NCI-H2171 treated with DMSO at 0.1 percent for 48 hours (cell line): ENCODE measurements at places on chromosomes 6 and 20.

DNA sequence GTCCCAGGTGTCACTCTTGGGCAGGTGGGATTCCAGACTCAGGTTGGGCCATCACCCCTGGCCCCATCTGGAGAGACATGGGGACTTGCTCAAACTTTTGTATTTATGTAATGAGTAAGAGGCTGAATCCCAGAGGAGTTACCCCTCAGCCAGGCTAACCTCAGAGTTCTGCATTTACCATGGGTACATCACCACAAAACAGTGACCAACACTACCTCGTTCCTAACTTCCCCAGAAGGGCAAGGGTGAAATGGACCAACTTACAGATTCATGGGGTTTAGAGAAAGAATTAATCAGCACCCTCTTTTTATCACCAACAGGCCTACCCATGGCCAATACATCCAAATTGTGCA lies 259.9 kb upstream of the MARCKS start:
- no peak for DNase-seq

DNA sequence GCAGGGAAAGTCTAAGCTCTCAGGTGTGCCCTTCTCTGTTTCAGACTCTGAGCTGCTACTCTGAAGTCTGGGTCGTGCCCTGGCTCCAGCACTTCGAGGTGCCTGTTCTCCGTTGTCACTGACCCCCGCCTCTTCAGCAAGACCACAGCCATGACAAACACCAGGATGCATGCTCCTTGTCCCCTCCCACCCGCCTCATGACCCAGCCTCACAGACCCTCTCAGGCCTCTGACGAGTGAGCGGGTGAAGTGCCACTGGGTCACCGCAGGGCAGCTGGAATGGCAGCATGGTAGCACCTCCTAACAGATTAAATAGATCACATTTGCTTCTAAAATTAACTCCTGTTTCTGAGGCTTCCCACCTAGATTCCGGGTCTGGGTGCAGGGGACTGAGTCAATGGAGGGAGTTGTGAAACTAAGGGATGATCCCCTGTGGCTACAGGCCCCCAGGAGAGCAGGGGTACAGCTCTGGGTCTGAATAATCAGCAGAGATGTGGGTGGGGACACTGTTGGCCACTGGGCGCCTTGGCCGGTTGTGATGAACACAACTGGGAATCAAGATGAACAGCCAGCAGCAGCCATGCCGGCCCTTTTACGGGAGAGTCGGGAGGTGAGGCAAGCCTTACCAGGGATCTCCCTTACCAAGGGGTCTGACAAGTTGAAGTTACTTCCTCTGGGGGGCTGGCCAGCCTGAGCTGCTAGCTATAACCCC lies 10.7 kb downstream of the CST7 start:
- no peak for DNase-seq

GRCh38 chr6:151370509-151371078 lies 20.8 kb downstream of the ZBTB2 start:
- DNase-seq = no peak

DNA sequence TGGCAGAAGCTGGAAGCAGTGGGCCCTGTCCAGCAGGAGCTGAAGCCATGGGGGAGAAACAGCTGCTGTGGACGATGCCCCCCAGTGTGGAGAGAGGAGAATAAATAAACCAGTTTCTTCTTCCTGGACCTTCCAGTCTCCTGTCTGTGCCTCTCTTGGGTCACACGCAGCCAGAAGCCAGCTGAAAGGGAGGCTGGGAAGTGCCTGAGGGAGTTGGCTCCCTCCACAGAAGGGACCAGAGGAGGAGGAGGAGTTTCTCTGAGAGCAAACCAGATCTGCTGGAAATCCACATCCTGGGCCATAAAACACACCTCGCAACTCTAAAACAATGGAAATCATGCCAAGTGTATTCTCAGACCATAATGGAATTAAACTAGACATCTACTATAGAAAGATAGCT lies 577.0 kb downstream of the CDH26 start:
- no peak for DNase-seq

DNA sequence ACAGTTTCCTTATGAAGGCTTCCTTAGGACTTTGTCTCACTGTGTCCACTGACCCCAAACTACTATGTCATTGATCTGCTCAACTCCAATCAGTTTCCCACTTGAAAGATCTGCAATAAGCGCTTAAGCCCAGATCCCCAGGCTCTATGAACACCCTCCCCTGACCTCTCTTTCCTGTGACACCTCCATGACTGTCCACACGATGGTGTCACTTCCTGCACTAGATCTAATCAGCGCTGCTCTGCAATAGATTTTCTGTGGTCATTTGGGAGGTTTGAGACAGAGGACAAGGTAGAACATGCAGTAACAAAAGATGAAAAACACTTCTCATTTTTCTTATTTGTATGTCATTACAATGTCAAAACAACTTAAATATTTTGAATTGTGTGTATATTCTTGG lies 304.6 kb upstream of the AGPAT4 start:
- no peak for DNase-seq

DNA sequence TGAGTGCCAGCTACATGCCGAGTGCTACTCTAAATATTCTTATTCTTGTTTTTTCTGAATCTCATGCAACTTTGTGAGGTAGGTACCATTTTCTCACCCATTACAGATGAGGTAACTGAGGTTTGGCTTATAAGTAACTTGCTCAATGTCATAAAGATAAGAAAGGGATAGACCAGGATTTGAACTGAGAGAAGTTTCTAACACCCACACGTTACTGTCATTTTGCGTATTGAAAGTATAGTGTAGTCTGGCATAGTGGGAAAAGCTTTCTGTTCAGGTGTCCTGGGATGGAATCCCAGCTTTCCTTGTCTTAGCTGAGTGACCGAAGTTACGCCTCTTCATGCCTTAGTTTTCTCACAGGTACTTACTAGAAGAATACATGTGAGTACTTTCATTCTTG lies 50.5 kb downstream of the HIVEP1 start:
- no peak for DNase-seq
